ENCODE measurements at places on chromosomes 2 and 18. TPM values are rescaled to one million over a fixed set of nuclear protein-coding genes. Genes with fewer than 3 reads are reported as not detected.

DNA sequence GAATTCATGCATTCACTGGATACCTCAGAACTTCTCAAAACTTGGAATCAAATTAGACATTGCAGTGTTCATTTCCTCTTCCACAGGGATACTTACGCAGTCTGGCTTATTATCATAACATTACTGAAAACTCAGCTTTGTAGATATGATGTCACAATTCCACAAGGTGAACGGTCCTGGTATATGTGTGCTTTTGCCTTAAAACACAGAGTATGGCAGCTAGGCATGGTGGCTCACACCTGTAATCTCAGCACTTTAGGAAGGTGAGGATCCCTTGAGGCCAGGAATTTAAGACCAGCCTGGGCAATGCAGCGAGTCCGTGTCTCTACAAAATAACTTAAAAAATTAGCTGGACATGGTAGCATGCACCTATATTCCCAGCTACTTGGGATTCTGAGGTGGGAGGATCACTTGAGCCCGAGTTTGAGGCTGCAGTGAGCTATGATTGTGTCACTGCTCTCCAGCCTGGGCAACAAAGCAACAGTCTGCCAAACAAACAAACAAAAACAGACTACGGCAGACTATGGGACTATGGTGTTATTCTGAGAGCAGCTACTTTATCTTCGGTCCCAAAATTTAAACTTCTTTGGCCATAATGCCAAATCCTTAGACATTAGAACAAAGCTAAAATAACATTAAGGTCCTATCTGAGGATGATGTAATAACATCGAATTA lies 1191.9 kb upstream of the SLC39A10 start:
- H3K27me3 ChIP-seq: no peaks in the 10 kb centered on the region
- H3K4me3 ChIP-seq: no peak overlapping the region
- no peaks in the 10 kb centered on the region for H3K4me1 ChIP-seq
- H3K36me3 ChIP-seq: no peaks in the 10 kb centered on the region

DNA sequence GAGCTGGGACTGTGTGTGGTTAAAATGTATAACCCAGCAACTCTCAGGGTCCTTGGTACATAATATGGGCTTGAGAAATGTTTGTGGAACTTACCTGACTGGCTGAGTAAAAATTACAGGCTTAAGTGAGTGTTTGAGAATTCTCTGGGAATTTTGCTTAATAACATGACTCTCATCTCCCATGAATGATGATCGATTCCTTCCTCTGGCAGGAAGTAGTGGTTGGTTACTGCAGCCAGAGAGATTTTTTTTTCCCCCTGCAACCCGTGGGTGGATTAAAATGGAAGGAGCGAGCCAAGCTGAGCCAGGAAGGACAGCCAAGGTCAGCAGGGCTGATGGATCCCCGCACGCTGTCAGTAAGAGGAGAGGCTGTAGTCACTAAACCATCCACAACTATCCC lies 40.6 kb upstream of the RFX8 start:
- no peaks in the 10 kb centered on the region for H3K27me3 ChIP-seq
- no peaks in the 10 kb centered on the region for H3K36me3 ChIP-seq
- no peak for DNase-seq
- H3K4me3 ChIP-seq: no peak overlapping the region
- H3K27ac ChIP-seq: no peak overlapping the region

DNA sequence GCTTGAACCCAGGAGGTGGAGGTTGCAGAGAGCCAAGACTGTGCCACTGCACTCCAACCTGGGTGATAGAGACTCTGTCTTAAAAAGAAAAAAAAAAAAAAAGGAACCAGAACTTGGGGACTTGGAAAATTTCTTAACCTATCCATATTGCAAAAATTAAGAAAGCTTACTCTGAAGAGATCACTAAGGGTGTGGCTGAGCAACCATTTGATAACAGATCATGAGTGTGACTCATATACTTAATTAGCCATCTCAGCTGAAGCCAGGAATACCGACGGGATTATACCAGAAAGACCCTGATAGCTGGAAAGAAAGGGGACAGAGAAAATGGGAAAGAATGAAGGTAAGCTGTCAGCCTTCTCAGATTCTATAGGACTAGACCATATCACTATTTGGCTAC lies 7.1 kb upstream of the ADD2 start:
- DNase-seq: no peak
- no peaks in the 10 kb centered on the region for H3K4me1 ChIP-seq
- no peak overlapping the region for H3K27ac ChIP-seq
- peaks cover 16% of the 10 kb centered on the region for H3K27me3 ChIP-seq
- no peak overlapping the region for H3K4me3 ChIP-seq

GRCh38 chr2:148410899-148411298 lies 233.7 kb upstream of the EPC2 start:
- no peak overlapping the region for H3K4me3 ChIP-seq
- no peaks in the 10 kb centered on the region for H3K4me1 ChIP-seq
- DNase-seq: no peak
- no peaks in the 10 kb centered on the region for H3K27me3 ChIP-seq
- no peak overlapping the region for H3K27ac ChIP-seq
- H3K36me3 ChIP-seq: no peaks in the 10 kb centered on the region

Gene SULT1C2
- total RNA-seq: not detected

Gene HRH4
- total RNA-seq: not detected

Gene MYO5B
- 0.97 TPM for total RNA-seq

Gene CPLX4
- not detected for total RNA-seq
